ENCODE measurements at places on chromosomes 3 and 15. TPM values are rescaled to one million over a fixed set of nuclear protein-coding genes. Genes with fewer than 3 reads are reported as not detected.

The CLDN16 gene
- total RNA-seq = 0.58 TPM

The SPINK8 gene
- total RNA-seq = not detected

The GOLGA8N gene
- total RNA-seq = 25.7 TPM

The RLBP1 gene
- total RNA-seq = not detected

- DNase-seq = no peak
Observed at GRCh38 chr3:191762323-191762960, 301.5 kb downstream of the PYDC2 start.

- DNase-seq = no peak
Observed at GRCh38 chr3:4529876-4530588, 36.9 kb downstream of the ITPR1 start.

- peak; percentile 74 for DNase-seq
Observed at GRCh38 chr15:101295607-101296161, 636 bp upstream of the SNRPA1 start.

DNA sequence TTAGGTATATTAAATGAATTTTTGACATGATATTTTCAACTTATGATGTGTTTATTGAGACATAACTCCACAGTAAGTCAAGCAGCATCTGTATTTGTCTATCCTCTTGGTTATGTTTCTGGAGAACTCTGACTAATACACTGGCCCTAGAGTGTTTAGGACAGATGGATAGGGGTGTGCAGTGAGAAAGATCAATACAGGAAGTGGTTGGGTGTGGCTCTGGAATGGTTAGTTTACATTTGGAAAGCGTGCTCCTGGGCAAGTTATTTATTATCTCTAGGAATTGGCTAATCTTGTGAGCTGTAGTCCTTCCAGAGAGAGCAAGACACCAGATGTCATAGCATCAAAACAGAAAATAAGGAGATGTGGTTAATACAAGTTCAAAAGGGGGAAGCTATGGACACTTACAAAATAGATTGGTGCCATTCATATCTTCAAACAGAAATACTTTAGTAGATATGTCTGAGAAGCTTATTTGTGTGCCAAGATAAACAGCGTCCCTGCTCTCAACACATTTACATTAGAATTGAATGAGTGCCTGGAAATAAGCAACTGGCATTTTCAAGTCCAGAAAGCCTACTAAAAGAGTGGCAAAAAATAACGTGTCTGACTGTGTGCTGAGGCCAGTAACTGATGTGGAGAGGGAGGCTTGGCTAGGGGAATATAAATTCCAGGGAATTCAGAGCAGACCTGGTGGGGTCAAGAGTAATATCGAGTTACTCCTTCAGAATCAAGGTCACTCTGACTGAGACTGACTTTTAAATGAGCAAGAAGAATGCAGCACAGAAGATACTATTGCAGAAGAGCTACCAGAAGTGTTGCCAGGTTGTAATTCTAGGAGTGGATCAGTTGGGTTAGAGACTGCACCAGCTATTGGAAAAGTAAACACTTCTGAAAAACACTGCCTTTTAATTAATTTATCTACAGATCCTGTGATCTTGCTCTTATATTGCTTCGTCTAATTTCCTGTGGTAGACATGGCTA is 33.4 kb upstream of the PLAAT1 start:
- DNase-seq = no peak

- DNase-seq = no peak
Observed at GRCh38 chr15:63323798-63324563, 46.6 kb downstream of the APH1B start.

DNA sequence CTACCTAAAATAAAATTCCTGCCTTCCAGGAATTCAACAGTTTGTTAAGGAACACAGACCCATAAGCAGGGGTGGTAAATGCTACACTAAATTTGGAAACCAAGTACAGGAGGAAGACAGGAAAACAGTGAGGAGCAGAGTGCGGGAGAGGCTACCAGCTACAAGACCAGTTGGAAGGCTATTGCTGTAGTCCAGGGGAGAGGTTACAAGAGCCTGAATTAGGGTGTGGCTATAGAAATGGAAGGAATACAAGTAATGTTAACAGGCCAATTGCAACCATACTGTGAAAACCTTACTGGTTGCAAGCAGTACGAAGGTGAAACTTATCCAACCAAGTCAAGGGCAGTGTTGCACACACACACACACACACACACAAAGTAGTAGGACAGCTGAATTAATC is 880 bp upstream of the ARMC8 start:
- no peak for DNase-seq

- DNase-seq = no peak
Observed at GRCh38 chr3:107523289-107523538, 452 bp downstream of the BBX start.

GRCh38 chr3:153818338-153818737 is 302.9 kb upstream of the ARHGEF26 start:
- DNase-seq = no peak

GRCh38 chr3:66457252-66457651 is 43.6 kb downstream of the LRIG1 start:
- no peak for DNase-seq
